Right ventricle myocardium inferior (tissue), 1 donor: ENCODE measurements at places on chromosomes 12 and 14.

- no peak for DNase-seq
Observed at GRCh38 chr12:93520454-93520853, 52.0 kb upstream of the SOCS2 start.

- DNase-seq, result no peak
Observed at GRCh38 chr12:90322006-90322405, 613.4 kb upstream of the ATP2B1 start.

DNA sequence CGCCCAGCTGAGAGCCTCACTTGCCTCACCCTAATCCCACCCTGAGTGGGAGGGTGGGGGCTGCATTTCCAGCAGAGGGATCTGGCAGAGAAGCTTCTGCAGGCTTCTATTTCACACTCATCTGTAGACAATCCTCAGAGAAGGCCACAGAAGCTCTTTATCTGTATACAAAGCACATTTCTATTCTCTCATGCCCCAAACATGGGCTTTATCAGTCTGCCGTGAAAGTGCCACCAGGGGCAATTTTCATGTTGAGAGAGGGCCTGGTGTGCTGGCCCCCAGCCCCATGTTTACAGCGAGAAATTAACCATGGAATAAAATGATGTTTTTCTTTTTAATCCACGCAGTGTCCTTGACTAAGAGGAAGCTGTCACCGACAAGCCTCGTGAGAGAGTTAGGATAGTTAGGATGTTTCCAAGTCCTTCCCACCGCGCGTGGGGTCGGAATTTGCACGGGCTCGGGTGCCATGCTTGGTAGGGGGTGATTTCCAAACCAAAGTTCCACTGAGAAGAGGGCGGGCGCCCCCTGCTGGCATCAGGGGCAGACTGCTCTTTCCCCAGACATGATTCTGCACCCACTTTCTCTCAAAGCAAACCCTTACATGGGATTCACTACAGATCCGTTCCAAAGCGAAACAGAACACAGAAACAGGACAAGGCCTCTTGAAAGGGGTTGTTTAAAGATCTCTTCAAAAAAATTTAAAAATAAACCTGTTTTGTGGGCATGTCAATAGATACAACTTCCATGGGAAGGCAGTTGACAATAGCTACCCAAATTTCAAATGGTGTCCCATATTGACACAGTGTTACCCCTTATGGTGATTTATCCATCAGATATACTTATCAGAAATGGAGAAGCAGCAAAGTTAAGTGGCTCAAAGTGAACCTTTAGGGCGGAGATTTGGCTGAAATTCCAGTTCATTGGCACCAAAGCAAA is 19.4 kb downstream of the BDKRB1 start:
- peak; percentile 79 for DNase-seq

GRCh38 chr14:65361920-65362319 is 50.6 kb upstream of the FUT8 start:
- no peak for DNase-seq

- no peak for DNase-seq
Observed at GRCh38 chr12:66612090-66612775, 66.6 kb downstream of the GRIP1 start.

DNA sequence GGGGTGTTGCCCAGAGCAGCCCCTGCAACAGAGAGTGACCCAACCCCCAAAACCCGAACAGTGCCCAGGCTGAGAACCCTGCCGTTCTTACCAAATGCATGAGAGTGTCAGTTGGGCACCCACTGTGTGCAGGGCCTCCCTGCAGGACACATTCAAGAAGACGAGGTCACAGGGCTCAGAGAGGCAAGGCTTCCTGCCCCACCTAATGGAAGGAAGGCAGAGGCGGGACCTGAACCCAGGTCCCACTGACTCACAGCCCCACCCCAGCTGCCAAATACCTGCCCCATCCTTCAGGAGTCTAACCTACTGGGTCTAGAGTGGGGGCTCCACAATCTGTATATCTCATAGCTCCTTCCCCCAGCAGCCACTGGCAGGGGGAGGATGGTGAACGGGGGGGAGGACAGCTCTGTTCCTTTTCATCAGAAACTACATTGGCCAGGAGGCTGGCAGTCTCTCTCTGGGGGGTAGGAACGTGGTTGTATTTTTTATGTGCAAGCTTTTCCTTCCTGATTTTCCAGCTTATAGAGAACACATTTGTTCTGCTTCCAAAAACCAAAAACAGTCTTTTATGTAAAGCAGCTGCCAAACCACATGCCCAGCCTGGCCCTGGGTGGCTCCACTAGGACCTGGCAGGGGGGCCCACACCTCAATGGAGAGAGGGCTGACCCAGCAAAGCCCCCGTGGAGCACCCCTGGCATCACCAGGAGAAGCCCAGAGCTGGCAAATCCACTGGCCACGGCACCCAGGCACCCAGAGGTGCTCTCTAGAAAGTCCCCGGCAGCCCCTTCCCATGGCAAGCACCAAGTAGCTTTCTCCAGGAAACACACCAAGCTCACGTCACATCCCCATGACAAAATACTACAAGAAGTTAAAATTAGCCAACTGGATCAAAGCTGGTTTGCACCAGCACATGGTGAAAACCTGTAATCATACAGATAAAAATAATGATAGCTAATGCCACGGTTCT is 17.0 kb downstream of the NCOR2 start:
- no peak for DNase-seq
